ENCODE measurements at places on chromosomes 1 and 21. TPM values are rescaled to one million over a fixed set of nuclear protein-coding genes. Genes with fewer than 3 reads are reported as not detected.

CFAP141 gene
- not detected for total RNA-seq

POU3F1 gene
- 0.17 TPM for total RNA-seq

HIVEP3 gene
- total RNA-seq = 0.17 TPM

B3GALT2 gene
- total RNA-seq = 0.17 TPM

GPR3 gene
- not detected for total RNA-seq

CFAP74 gene
- total RNA-seq = not detected

FTCD gene
- 1.7 TPM for total RNA-seq

HFM1 gene
- total RNA-seq = 0.17 TPM

PODN gene
- total RNA-seq = 87.5 TPM

Data from smooth muscle cell of trachea (primary cell).